ENCODE measurements at places on chromosomes 6 and 20.

DNA sequence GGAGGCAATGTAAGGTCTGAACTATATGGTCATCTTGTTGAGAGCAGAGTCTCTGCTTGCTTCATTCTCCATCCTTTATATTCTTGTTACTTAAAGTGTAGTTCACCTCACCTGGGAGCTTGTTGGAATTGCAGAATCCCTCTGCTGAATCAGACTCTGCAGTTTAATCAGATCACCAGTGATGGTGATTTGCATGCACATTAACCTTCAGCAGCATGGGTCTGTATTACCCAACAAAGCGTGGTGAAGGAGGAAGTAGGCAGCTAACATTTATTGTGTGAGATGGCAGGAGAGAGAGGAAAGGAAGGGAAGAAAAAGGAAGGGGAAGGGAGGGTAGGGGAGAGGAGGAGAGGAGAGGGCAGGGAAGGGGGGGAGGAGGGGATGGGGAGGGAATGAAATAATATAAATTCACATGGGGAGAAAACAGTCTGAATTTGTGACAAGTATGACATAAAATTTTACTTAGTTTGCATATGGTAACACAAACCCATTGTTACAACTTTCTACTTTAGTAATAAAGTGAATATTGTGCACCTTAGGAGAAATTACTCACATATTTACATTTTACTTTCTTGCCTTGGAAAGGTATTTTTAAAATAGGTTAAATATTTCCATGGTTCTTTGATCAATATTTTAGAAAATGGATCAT is 740.7 kb downstream of the DHX35 start:
- DNase-seq = no peak

DNA sequence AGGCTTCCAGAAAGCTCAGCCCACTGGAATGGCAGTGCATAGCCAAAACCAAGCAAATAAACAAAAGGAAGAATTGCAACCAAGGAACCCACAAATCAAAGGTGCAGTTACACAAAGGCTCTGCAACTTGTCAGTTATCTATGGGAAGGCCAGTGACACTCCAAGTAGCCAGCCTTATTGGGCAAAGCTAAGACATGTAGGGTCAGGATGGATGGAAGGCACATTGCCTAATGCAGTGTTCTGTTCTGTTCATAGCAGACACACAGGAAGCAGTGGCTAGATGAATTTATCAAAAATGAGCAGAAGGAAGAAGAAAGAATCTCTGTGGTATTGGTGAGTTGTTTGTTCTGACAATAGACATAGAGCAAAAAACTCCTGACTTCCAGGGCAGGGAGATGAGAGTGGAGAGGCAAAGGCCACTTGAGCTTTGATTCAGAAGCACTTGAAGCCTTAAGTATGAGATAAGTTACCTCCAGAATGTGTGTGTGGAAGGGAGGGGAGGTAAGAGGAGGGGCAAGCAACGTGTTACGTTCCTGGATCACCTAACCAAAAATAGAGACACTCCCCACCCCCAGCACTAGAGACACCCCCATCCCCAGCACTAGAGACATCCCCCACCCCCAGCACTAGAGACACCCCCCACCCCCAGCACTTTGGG is 57.9 kb upstream of the AKAP12 start:
- DNase-seq = no peak

DNA sequence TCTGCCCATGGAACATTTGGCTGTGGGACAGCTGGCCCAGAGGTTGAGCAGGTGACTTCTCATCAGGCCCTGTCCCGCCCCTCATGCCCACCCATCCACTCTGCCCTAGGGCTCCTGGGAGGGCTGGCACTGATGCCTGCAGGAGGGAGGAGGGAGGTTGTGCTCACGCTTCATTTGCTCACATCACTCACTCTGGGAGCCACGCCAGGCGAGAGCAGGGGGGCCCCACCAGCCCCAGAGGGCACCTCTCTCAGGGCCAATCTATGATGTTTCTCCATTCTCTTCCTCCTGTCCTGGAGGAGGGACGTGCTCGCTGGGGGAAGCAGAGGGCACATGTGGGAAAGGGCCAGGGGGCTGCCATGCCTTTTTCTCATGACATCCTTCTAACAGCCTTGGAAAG is 10.9 kb upstream of the GLP1R start:
- peak; percentile 75 for DNase-seq

DNA sequence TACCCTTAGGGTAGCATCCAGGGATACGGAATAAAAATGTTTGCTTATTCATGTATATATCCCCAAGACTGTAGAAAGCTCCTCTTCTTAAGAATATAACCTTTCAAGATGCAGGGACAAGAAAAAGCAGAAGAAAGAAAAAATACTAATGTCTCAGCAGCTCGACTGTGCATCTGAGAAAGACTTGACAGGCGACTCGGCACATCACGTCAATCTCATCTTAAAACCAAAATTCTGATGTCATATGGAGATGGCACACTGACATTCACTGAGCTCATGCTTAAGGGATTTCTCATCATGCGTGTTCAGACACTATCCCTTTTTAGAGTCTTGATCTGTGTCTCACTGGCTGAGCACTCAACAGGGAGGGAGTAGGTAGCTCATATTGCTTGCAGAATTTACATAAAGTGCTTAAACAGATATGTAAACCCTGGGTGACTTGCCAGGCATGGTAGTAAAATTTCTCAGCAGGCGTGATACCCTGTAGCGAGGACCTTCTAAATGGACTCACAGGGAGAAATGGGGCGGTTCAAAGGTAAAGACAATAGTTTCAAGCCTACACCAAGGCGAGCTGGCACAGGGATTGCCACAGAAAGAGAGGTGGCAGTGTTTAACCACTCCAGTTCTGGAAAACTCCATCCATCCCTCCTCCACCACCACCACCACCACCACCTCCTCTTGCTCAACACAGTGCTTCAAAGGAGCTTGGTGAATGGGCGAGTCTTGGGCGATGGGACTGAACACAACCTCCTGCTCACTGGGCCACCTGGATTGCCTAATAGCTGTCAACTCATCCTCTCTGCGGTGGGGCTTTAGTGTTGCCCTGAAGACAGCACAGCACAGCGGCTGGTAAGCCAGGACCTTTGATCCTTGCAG is 330.5 kb downstream of the TFAP2A start:
- no peak for DNase-seq

DNA sequence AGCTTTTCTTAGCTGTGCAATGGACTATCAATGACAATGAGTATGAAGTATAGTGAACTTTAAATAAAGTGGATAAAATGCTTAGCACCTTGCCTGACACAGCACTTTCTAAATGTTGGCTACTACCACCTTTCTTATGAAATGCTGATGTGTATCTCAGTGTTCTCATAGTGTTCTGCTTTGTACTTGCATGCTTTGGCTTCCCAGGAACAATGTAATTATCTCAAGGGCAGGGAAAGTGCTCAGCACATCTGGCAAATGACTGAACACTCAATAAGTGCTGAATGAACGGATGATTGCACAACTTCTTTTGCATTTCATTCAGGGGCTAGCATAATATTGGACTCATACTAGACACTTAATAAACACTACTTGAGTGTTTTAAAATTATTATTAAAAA is 28.2 kb upstream of the NOX3 start:
- DNase-seq = no peak

DNA sequence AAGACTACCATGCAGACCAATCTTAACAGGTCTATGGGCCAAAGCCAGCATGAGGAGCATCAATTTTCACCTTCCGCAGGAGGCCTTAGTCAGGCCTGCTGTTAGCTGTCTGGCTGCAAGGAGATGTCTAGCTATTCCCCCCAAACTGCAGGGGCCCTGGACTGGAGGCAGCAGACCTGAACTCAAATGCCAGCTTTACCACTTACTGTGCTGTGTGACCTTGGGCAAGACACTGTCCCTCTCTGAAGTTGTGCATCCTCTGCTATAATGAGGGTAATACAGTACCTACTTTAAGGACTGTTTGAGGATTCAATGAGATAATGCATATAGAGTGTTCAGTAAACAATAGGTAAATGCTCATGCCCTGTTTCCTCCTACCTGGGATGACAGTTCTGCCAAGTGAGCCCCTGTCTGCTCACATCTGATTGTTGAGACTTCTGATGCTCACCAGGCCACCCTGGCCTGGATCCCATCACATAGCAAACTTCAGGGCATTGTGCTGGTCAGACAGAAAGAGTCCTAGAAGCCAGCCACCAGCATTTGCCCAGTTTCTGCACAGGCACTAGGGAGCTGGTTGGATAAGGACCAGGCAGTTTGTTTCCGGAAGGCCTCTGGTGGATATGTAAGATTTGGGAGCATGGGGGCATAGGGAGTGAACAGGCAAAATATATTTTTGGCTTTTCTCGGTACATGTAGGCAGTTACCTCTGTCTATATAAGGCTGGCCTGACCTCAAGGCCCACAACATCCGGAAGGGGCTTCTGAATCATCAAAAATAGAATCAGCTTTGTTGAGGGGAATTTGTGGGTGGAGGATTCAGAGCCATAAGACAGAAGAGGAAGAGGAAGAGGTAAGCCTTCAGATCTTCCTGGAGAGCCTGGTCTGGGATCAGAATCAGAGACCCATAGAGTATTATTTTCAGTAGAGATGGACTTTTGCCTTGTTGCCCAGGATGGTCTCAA is 2.3 kb upstream of the OCSTAMP start:
- no peak for DNase-seq

GRCh38 chr6:129889580-129889979 is 28.5 kb upstream of the TMEM244 start:
- no peak for DNase-seq

DNA sequence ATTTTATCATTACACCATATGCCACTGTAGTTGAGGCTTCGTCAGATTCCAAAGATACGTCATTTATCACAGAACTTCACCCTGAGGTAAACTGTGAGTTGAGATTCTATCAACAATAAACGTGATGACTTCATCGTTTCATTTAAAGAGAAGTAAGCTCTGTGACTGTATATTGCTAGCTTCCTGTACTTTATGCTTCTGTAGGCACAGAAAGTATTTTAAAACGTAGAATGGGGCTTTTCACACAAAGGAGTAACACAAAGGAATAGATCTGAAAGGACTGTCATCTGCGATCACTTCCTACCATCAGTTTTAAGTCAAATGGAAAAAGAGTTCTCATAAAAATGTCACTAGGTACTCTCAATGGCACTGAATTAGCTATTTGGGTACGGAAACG is 234.4 kb upstream of the MCHR2 start:
- no peak for DNase-seq
